ENCODE measurements at places on chromosomes 2 and 18. TPM values are rescaled to one million over a fixed set of nuclear protein-coding genes. Genes with fewer than 3 reads are reported as not detected.

Gene MARCHF7
- 85.7 TPM for total RNA-seq

- no peaks in the 10 kb centered on the region for H3K4me1 ChIP-seq
- DNase-seq = no peak
- H3K27me3 ChIP-seq = no peaks in the 10 kb centered on the region
- no peaks in the 10 kb centered on the region for H3K36me3 ChIP-seq
These were observed 109.0 kb upstream of the MSH2 start for GRCh38 chr2:47293976-47294375.

- H3K27me3 ChIP-seq = no peaks in the 10 kb centered on the region
- no peak overlapping the region for H3K27ac ChIP-seq
- H3K4me1 ChIP-seq = no peaks in the 10 kb centered on the region
- H3K4me3 ChIP-seq = no peak overlapping the region
- no peaks in the 10 kb centered on the region for H3K36me3 ChIP-seq
These were observed 156.6 kb upstream of the NOSTRIN start for GRCh38 chr2:168645696-168646338.

DNA sequence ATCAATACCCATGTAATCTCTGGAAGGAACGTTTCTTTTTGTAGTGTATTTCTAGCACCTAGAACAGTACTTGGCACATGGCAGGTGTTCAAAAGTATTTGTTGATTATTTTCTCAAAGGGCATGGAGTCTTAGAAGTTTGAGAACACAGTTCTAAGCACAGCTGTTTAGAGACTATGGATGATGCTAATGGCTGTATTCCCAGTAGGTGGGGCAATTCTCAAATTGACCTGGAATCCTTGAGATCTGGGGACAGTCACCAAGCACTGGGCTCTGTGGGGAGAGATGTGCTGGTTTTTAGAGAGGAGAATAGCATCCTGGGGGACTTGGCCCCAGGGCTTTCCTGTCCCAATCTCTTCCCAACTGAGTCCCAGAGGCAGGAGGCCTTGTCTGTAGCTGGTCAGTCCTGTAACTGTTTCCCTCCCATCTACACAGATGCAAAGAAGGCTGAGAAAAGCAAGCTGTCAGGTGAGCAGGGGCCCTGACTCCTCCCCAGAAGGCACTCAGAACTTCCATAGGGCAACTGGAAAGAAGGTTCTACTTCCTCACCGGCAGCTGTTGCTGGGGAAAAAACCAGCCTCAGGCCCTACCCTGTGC lies 17.5 kb upstream of the IL36G start:
- DNase-seq = no peak
- no peaks in the 10 kb centered on the region for H3K36me3 ChIP-seq
- H3K27ac ChIP-seq = no peak overlapping the region
- no peak overlapping the region for H3K4me3 ChIP-seq
- H3K4me1 ChIP-seq = no peaks in the 10 kb centered on the region

GRCh38 chr2:56318147-56318546 lies 134.4 kb downstream of the CCDC85A start:
- no peaks in the 10 kb centered on the region for H3K27me3 ChIP-seq
- no peak overlapping the region for H3K4me3 ChIP-seq
- no peak overlapping the region for H3K27ac ChIP-seq
